ENCODE measurements at places on chromosomes 2 and 18.

DNA sequence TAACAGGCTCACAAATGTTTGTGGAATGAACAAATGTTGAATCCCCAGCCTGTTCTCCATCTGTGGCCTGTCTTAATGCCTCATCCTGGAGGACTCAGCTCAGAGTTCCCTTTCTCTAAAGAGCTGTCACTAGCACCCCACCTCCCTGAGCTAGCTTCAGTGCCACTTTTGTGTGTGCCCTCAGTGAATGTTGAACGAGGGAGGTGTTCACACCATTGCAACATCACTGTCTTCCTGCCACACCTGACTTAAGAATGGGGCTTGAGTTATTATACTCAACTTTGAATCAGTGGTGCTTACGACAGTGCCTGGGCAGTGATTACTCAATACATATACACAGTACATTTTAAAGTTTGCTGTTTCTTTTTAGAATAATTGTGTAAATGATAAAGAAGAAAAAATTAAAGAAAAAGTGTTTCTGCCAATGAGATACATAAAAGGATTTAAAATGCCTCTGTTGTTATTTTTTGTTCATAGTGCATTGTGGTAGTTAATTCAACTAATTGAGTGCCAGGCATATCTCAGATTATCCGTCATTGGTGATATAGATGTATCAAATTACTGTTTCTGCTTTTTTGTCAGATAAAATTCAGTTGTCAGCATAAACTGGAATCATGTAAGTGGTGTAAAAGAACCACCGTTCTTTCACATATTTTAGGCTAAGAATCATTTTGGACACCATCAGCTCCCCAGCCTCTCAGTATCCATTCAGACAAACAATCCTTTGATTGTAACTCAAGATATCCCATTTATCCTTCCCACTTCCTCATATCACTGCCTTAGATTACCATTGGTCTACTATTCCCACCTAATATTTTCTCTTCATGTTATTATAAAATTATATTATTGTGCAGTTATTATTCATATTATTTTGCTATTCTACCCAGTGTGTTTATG is 304.7 kb downstream of the PTPRM start:
- no peak for DNase-seq

DNA sequence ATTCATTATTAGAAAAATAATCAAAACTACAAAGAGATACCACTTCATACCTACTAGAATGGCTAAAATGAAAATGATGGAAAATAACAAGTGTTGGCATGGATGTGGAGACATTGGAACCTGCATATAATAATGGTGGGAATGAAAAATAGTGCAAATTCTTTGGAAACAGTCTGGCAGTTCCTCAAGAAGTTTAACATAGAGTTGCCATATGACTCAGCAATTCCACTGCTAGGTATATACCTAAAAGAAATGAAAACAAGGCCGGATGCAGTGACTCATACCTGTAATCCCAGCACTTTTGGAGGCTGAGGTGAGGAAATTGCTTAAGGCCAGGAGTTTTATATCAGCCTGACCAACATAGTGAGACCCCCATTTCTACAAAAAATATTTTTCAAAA is 41.6 kb upstream of the ACYP2 start:
- peak; percentile 81 for DNase-seq

GRCh38 chr2:151845481-151845880 is 17.3 kb upstream of the ARL5A start:
- no peak for DNase-seq

DNA sequence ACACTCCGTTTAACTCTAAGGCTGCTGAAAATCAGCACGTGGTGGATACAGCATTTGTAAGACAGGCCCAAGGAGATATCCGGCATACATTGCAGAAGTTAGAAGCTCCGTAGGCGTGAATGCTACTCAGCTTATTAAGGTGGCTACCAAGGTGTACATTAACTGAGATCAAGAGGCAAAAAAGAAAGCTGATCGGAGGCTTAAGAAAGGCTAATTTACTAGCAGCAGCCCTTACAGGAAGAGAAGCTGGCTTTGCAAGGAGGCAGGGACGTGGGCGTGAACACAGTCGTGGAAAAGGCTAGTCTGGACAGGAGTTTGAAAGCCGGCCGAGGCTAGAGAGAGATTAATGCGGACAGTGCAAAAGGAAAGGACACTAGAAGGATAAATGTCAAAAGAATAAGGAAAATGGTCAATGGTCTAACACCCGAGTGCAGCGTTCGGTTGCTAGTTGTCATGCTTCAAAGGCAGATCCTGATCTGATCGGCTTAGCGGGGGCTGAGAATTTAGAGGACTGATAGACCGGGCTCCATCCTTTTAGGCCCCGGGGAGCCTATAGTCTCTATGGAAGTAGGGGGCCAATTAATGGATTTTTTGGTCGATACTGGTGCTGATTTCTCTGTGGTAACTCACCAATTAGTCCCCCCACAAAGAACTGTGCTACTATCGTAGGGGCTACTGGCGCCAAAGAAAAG is 45.6 kb upstream of the SELENOI start:
- DNase-seq: peak; percentile 12

- DNase-seq: no peak
Observed at GRCh38 chr2:197425550-197425949, 9.3 kb downstream of the SF3B1 start.

DNA sequence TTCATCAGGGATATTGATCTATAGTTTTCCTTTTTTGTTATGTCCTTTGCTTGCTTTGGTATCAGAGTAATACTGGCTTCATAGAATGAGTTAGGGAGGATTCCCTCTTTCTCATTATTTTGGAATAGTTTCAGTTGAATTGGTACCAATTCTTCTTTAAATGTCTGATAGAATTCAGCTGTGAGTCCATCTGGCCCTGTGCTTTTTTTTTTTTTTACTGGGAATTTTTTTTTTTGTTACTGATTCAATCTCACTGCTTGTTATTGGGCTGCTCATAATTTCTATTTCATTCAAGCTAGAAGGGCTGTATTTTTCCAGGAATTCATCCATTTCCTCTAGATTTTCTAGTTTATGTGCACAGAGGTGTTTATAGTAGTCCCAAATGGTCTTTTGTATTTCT is 103.9 kb downstream of the RND3 start:
- no peak for DNase-seq

DNA sequence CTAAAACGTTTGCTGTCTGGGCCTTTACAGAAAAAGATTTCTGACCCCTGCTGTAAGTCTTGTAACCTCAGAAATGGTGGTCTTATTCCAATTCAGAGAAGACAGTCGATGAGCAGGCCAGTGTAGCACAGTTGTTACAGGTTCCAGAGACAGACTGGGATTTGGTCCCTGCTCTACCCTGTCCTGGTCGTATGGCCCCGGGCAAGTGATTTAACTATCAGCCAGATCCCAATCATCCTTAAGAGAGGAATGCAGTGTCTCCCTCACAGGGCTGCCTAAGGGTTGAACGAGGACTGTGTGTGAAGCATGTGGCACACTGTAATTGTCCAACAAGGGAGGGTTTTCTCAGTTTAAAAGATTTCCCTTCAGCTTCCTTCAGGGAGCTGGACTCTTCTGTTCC is 47.2 kb downstream of the HK2 start:
- no peak for DNase-seq

Data from ELR (cell line).